ENCODE measurements at places on chromosomes 6 and 20.

DNA sequence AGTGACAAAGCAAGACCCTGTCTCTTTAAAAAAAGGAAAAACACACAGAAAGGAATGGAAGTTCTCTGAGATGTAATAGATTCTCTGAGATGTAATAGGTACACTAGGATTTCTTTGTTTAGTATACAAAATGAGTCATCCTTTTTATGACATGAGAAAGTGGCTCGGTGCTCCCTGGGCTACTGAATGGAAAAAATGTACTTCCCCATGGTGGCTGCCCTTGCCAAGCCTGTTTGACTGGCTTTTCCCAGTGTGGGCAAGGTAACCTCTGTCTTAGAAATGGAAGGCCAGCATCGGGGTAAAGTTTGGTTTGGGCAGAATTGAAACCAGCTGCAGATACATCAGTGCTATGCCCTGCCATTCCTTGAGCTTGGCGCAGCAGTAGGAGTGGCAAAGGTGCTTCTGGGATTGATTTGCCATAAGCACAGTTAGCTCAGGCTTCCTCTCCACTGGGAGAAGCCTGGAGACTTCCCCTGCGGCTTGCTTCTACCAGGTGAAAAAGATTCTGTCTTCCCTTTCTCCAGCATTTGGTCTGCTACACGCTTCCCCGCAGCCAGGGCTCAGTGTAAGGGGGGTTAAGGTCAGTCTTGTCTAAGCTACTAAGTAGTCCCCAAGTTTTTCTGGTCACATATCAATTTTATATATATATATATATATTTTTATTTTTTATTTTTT lies 24.5 kb downstream of the ARFGEF2 start:
- no peak for DNase-seq

DNA sequence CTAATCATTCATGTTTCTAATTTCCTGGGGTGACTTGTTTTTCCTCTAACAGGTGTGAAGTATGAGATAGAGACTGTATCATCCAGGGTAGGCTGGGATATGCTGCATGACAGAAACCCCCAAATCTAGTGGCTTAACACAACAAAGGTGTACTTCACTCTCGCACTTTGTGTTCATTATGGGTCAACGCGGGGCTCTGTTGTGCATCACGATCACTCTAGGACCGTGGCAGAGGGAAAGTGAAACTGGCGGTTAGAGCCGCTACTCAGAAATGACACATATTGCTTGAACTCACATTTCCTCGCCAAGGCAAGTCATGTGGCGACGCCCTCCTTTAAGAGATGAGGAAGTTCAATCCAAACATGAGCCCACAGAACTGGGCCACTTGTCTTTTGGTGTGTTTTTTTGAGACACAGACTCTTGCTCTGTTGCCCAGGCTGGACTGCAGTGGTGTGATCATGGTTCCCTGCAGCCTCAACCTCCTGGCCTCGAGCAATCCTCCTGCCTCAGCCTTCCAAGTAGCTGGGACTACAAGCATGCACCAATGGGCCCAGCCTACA lies 41.3 kb downstream of the PCNA start:
- DNase-seq: peak; percentile 75

DNA sequence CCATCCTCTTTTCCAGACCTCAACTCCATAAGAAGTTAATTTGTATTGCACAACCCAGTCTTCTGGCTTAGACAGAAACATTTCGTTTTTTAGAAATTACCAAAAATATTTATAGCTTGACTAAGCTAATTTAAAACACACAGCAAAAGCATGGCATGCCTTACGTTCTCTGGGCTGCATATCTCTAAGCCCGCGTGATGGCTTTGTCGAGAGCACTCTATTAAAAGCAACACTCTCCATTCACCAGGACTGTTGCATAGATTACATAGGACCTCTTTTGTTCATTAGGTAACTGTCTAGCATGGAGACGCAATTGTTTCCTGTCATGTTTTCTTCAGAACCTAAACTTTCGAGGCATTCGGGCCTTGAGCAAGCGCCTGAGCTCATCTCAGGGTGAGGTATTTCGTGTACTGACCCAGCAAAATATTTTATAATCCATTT lies 104.5 kb downstream of the IBTK start:
- DNase-seq: no peak

DNA sequence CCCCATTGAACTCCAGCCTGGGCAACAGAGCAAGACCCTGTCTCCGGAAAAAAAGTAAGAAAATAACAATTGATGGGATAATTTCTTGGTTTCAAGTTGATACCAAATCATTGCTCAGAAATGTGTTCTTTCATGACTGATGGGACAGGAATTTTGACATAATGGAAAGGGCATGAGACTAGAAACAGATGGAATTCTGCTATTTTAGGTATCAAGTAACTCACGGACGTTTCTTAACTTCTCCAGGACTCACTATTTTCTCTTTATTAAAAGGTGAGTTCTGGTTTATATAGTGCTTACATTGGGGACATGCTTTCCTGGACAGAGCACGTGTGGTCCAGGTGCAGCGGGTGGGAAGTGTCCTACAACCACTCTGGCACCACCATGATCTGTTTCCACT lies 6.0 kb upstream of the DSP start:
- DNase-seq: no peak

GRCh38 chr6:1385129-1386037 lies 4.0 kb upstream of the FOXF2 start:
- DNase-seq: no peak

DNA sequence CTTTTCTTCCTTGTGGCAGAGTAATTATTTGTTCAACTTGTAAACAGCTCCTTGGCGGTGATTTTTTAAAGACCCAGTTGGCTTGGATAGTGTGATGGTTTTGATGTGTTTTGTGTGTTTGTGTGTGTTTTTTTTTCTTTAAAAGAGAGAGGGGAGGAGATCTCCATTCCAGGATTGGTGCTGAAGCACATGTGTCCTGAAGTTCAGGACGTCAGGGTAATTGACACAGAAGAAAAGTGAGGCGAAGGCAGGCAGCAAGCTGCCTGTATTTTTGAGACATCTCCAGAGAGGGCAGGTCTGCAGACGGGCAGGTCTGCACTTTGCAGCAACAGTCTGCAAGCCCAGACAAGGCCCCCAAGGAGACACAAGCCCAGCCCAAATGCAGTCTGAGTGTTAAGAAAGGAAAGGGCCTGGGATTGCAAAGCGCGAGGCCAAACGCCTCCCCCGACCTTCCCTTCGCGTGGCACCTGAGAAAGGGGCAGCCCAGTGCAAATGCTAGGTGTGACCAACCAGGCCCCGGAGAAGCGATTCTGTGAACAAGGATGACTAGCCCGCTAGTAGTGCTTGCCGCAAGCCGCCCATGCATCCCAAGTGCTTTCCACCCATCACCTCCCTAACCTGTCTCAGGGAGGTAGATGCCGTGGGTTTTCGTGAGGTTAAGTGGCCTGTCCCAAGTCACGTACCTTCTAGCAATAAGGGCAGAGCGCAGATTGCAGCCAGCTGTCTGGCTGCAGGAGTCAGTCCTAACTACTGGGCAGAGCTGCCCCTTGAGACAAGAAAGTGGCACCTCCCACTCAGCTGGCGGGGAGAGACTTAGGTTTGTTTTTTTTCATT lies 230.5 kb downstream of the ZMYND8 start:
- DNase-seq: no peak

- DNase-seq: no peak
Measured at GRCh38 chr20:43448748-43449535, 8.8 kb upstream of the SRSF6 start.

DNA sequence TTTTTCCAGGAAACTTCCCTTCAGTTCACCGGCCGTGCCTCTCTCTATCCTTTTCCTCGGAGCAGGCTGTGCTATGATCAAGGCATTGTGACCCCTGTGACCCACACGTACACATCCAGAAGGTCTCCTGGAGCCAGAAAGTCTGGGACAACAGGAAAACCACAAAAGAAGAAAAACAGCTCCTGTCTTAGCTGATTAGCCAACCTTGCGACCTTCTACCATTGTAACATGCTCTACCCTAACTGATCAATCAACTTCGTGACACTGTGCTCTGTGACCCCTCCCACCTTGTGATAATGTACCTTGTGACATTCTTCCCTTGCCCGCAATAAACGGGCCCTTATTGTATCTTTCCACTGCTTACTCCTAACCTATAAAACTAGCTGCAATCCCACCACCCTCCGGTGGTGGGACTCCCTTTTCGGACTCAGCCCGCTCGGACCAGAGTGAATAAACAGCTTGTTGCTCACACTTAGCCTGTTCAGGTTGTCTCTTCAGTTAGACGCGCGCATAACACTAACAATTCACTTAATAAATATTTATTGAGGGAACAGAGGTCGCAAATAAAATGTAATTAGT lies 24.2 kb downstream of the ZNF311 start:
- DNase-seq: no peak
